Daoy (cell line): ENCODE measurements at places on chromosomes 3 and 15. TPM values are rescaled to one million over a fixed set of nuclear protein-coding genes. Genes with fewer than 3 reads are reported as not detected.
A peak's percentile ranks its signal among the peaks of the same experiment; 100 is the strongest.

DNA sequence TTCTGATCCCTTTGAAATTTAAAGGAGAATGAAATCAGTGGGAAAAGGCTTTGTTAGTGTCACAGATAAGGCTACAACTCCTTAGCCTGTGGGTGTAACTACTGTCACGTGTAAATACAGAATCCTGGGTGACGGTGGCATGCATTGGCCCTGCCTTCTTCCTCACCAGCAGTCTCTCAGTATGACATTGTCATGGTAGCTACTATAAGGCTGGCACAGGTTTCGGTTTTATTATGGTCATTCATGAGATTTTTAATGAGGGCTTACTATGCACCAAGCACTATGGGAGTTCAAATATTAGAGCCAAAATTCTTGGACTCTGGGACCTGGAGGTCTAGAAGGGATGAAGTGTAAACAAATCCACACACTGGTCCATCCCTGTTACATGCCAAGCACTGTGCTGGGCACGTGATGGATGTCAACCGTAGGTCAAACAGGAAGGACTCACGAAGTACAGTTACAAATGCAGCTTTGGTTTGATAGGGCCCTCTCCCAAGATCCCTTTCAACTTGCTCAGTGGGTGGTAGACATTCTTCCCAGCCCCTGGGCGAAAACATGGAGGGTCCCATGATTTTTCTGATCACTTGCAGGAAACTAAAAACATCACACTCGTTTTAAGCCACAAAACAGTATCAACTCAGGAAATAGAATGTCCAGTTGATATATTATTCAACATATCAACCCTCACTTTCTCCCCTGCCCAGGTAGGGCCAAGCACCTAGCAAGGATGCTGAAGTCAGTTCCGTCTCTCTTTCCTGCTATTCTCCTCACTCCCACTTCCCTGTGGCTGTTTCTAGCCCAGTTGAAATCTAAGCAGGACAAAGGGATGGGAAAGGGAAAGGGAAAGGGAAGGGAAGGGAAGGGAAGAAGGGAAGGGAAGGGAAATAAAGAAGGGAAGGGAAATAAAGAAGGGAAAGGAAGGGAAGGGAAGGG lies 25.3 kb downstream of the BFSP2 start:
- DNase-seq: no peak

- no peak for DNase-seq
These were observed 384 bp upstream of the LEKR1 start for GRCh38 chr3:156825795-156826143.

DNA sequence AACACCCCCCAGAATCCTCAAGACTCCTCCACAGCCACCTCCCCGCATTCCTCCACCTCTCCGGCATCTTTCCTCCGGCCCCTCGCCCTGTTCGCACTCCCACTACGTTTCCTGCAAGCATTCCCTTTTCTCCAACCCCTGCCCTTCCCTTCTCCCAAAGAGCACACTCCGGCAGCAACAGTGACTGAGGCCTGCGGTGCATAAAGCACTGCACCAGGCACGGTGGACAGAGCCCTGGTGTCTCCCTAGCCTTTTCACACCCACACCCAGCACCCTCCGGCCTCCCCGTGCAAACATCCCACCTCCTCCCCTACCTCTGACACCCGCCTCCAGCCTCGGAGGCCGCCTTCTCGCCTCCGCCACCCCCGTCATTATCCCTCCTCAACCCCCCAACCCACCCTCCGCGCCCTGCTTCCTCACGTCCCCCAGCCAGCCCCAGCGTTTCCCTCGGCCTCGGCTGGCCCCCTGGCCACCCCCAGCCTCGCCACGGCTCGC lies 577 bp downstream of the ZNF148 start:
- DNase-seq: peak; percentile 41

DNA sequence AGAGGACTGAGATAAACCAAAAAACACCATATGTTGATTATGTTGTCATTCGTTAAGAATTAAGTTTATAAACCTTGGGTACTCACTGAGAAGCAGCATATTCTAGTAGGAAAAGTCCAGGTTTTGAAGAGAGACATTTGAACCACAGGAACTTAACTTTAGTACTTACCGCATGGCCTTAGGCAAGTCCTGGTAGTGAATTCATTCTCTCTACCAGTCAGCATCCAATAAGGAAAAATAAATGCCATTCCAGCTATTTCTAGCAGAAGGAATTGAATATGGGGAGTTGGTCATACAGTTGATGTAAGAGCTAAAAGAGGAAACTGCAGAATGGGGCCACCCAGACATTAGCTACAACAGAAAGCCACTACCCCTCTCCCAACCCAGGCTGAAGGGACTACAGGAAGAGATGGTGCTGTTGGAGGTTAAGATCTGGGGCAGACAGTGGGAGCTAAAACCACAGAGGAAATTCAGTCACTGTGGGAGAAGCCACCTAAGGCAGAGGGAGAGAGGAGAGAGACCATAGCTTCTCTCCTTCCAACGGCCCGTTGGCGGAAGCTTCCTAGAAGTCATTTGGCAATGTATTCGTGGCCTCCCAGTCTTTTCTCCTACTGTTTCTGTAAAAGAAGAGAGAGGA lies 133.8 kb upstream of the RARB start:
- DNase-seq: peak; percentile 11

DNA sequence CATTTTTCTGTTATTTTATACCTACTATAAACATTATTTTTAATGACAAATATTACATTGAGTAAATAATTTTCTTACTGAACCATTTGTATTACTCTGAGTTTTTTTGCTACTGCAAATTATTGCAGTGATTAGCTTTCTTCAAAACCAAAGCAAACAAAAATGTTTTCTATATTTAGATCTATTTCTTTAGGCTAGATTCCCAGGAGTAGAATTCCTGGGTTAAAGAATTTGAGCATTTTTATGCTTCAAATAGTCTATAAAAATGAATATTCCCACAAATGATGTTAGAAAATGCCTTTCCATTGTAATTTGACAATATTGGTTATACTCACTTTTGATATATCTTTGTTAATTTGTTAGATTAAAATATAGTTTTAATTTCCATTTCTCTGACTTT lies 76.8 kb downstream of the LEKR1 start:
- DNase-seq: no peak

DNA sequence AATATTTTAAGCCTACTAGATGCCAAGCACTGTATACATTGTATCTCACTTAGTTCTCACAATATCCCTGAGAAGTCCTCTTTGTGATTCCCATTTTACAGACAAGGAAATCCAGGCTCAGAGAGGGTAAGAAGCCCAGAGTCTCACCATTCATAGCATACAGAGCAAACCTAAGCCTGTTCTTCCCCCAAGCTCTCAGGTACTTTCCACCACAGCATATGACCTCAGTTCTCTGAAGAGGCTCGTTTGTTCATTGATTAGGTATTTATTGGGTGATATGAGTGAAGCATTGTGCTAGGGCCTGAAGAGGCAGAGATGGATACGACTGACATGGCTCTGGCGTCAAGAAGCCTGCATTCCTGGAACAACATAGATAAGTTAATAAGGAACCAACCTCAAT lies 310.9 kb upstream of the UMPS start:
- no peak for DNase-seq

DNA sequence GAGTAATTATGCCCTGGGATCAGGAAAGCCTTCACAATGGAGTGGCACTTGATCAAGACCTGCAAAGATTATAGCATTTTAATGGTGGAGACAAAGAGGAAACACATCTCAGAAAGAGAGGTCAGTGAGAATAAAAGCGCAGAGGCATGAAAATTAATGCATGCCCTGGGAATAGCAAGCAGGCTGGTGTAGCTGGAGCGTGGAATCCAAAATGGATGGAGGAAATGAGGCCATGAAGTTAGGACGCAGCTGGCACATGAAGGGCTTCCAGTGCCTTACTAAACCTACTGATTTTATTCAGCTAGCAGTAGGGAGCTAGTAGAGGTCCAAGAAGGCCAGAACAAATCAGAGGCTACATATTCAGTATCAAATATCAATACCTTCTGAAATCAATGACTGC lies 38.1 kb downstream of the TMEM212 start:
- DNase-seq: no peak

DNA sequence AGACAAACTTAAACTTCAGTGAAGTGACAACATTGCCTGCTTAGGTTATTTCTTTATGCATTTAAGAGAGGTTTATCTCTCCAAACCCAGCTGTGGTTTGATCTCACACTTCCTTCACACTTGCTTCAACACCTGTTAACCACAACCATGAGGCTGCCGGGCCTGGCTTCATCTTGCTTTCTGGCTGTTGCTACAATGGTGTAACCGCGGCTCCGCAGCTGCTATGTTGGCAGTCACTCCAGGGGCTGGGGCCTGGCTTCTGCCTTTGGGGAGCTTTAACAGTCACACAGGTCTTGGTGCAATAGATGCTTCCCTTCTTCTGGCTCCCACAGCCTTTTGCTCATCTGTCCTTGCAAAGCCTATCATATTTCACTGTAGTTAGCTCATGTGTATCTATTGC lies 72.9 kb upstream of the MNS1 start:
- no peak for DNase-seq

DNA sequence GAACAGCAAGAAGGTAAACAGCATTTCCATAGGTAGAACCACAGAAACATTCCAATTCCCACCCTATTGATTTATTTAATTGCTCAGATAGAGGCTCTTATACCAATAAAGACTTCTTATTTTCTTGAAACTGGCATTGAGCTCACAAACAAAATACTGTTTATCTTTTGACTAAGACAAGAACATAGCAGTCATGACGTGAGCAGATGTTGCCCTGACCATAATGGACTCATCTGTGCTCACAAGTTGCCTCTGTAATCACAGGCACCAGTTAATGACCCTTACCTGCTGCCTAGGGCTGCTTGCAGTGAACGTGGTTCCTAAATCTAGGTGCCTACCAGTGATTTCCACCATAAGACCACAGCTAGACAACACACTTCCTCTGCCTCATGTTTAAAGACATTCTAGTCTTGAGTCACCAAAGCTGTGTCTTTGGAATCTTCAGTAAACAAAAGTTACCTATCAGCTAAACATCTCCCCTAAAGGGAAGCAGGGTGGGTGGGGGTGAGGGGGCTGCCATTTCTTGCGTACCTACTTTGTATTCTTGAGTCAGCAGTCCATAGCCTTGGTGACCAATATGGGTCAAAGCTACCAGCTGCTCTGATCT lies 2.1 kb downstream of the FYCO1 start:
- DNase-seq: no peak

- DNase-seq: no peak
These were observed 308.8 kb downstream of the NEK10 start for GRCh38 chr3:27060336-27060735.

DNA sequence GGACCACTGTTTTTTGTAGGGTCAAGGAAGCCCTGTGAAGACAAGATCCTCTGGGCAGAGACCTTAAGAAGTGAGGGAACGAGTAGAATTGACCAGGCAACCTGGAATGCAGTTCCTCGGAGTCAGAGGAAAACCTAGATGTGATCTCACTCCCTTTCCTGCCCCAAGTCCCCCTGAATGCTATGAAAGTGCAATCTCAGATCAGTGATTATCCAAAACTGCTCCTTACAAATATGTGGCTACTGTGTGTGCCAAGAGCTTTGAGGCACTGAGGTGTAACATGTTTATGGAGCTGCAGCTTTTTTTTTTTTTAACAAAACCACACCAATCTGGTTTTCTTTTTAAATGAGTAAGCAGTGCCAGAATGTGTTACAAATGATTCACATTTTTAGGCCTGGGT lies 35.8 kb downstream of the THSD4 start:
- DNase-seq: peak; percentile 66

- DNase-seq: peak; percentile 36
These were observed 8.7 kb upstream of the LMCD1 start for GRCh38 chr3:8492744-8493511.

DNA sequence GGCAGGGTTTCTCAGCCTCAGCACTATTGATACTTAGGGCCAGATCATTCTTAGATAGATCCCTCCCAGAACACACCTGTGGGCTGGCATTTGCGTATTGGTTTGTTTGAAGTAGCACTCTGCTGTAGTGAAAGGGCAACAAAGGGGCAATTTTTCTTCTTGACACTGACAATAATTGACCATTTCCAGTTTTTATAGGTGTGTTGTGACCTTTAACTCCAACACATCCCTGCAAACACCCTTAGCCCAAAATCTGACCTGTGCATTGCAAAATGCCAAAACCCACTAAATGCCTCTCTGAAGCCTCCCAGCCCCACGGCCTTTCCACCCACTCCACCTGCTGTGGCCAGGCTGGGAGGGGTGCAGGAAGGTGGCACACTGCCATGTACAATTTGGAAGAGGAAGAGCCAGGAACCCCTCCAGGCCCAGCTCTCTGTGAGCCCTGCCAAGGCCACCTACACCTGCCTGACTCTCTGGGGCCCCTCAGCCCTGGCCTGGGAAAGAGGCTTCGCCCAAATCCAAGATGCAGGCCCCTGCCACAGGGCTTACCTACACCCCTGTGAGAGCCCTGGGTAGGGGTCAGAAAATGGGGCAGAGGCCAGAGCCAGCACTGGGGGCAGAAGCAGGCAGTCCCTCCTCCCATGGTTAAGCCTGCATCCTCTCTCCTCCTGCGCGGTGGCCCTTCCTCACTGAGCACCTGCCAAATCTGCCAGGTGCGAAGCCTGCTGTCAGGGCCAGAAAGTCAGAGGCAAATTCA lies 9.6 kb upstream of the CYP11A1 start:
- DNase-seq: no peak

GRCh38 chr3:22585504-22585903 lies 617.6 kb upstream of the UBE2E2 start:
- DNase-seq: no peak

DNA sequence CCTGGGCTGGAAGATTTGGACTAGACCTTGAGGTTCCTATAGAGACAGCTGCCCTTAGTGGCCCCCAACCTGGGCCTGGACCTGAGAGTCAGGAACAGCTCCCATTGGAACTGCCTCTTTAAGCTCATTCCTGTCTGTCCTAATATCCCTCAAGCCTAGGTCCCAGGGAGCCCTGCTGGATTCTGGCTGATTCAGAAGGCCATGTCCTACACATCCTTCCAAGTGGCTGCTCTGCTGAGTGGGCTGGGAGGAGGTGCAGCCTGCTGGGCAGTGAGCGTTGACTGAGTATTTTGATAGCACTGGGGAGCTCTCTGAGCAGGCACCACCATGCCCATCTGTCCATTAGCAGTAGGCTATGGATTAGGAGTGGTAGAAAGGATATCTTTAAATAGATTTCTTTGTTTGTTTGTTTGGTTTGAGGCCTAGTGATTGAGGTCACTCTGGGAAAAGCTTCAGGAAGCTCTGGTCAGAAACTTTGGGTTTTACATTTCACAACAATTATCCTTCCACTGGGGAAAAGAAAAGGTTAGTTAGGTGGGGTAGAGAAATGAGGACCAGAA lies 54.6 kb upstream of the ATOSA start:
- no peak for DNase-seq

The CLEC3B gene
- 1.1 TPM in 1 of 2 replicates, not detected in the other for total RNA-seq

The TICRR gene
- total RNA-seq: 7.0 and 10.0 TPM in 2 replicates

The CCDC39 gene
- 0.65 TPM in 1 of 2 replicates, not detected in the other for total RNA-seq

The C3orf33 gene
- 2.6 and 10.1 TPM in 2 replicates for total RNA-seq

The TRPM1 gene
- not detected in 2 replicates for total RNA-seq

The C3orf70 gene
- 3.6 and 4.7 TPM in 2 replicates for total RNA-seq

The ZIC1 gene
- 10.3 and 19.5 TPM in 2 replicates for total RNA-seq

The SLC22A13 gene
- total RNA-seq: 0.91 TPM in 1 of 2 replicates, not detected in the other

The B3GALNT1 gene
- total RNA-seq: 23.1 and 28.4 TPM in 2 replicates
